ENCODE measurements at places on chromosomes 11 and 22.

DNA sequence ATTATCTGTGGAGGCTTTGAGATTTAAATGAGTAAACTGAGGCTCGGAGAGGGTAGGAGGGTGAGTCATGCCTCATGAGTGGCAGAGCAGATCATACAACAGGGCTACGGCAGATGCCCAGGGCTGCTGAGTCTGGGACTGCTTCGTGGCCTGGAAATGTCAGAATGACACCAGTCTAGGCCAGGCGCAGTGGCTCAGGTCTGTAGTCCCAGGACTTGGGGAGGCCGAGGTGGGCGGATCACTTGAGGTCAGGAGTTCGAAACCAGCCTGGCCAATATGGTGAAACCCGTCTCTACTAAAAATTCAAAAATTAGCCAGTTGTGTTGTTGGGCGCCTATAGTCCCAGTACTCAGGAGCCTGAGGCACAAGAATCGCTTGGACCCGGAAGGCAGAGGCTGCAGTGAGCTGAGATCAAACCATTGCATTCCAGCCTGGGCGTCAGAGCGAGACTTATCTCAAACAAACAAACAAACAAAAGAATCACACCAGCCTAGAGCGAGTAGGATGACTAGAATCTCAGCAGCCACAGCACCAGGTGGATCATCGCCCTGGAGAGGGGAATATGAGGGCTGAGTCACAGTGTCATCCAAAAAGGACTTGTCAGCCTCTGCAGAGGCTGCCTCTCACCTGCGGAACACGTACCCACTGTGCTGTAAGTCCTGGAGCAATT, 48.6 kb upstream of the ADA2 start:
- DNase-seq = no peak

DNA sequence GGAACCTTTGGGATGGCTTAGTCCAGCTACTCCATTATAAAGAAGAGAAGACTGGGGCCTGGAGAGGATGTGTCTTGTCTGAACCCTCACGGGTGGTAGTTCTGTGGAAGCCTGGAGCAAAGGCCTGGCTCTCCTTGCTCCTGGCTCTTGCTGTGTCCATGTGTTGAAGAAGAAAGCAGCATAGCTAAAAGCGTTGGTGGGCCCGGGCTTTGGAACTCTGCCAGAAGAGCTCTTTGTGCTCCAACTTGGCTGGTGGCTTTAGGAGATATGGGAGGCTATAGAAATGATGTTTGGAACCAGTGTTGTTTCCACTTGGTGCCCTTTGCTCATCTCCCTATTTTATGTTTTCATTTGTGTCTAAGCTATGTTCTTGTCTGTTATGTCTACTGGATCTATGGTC, 131.1 kb downstream of the DBX1 start:
- DNase-seq = no peak

DNA sequence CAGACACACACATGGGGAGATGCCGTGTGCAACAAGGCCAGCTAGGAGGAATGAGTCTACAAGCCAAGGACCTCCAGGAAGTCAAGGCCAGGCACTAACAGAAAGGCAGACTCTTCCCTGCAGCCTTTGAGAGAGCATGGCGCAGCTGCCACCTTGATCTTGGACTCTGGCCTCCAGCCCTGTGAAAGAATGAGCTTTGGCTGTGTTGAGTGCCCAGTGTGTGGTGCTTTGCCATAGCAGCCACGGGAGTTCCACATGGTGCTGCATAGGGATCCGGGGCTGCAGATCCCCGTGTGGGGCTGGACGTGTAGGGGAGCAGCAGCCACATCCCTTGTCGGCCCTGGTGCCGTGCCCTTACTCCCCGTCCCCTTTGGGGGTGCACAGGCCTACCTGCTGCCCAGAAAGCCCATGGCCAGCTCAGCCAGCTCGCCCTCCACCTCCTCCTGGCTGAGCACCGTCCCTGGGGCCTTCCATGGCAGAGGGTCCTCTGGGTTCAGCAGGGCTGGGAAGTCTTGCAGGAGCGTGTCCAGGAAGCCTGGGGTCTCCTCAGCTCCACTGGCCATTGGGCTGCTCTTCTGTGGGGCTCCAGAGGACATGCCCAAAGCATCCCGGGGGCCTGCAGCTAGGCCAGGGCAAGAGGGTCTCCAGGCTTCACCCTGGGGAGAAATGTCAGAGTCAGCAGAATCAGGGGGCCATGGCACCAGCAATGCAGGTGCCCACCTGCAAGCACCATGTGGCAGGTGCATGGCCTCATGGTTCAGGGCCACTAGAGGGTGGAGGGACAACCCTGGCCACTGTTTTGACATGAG, 7.0 kb downstream of the PPM1F start:
- no peak for DNase-seq

- no peak for DNase-seq
Observed at GRCh38 chr22:50530580-50530876, 716 bp upstream of the TYMP start.

- no peak for DNase-seq
Observed at GRCh38 chr11:9838961-9839360, 175.1 kb downstream of the SWAP70 start.
